ENCODE measurements at places on chromosomes 16 and 17. TPM values are rescaled to one million over a fixed set of nuclear protein-coding genes. Genes with fewer than 3 reads are reported as not detected.

The CCDC154 gene
- total RNA-seq, result 0.29 TPM

The DNAH17 gene
- not detected for total RNA-seq

The SMIM36 gene
- total RNA-seq, result not detected

The GNGT2 gene
- total RNA-seq, result not detected

The YPEL2 gene
- 8.4 TPM for total RNA-seq

The UBFD1 gene
- total RNA-seq, result 71.0 TPM

The TP53TG3F gene
- total RNA-seq, result not detected

The TLCD3B gene
- total RNA-seq, result not detected

The SMPD3 gene
- 0.33 TPM for total RNA-seq

The EVPLL gene
- not detected for total RNA-seq

The GRAPL gene
- 0.66 TPM for total RNA-seq

The STX4 gene
- 32.3 TPM for total RNA-seq

The ADAM11 gene
- total RNA-seq, result 0.99 TPM

The CNGB1 gene
- not detected for total RNA-seq
